ENCODE measurements at places on chromosomes 16 and 17. TPM values are rescaled to one million over a fixed set of nuclear protein-coding genes. Genes with fewer than 3 reads are reported as not detected.
A peak's percentile ranks its signal among the peaks of the same experiment; 100 is the strongest.

The SLC6A2 gene
- total RNA-seq: not detected

GRCh38 chr17:41667280-41668041 lies 21.2 kb upstream of the EIF1 start:
- no peak for DNase-seq
- H3K4me1 ChIP-seq: peaks cover 51% of the 10 kb centered on the region
- H3K36me3 ChIP-seq: no peaks in the 10 kb centered on the region
- no peaks in the 10 kb centered on the region for H3K27me3 ChIP-seq

GRCh38 chr16:64627781-64628180 lies 494.1 kb downstream of the CDH11 start:
- H3K27me3 ChIP-seq: no peaks in the 10 kb centered on the region
- DNase-seq: no peak
- H3K4me3 ChIP-seq: no peak overlapping the region
- peaks cover 2% of the 10 kb centered on the region for H3K36me3 ChIP-seq

- no peak overlapping the region for H3K4me3 ChIP-seq
- H3K27me3 ChIP-seq: no peaks in the 10 kb centered on the region
- no peaks in the 10 kb centered on the region for H3K36me3 ChIP-seq
- peak overlapping the region; percentile 50 for H3K27ac ChIP-seq
These were observed 1.3 kb downstream of the C17orf99 start for GRCh38 chr17:78147315-78147998.

DNA sequence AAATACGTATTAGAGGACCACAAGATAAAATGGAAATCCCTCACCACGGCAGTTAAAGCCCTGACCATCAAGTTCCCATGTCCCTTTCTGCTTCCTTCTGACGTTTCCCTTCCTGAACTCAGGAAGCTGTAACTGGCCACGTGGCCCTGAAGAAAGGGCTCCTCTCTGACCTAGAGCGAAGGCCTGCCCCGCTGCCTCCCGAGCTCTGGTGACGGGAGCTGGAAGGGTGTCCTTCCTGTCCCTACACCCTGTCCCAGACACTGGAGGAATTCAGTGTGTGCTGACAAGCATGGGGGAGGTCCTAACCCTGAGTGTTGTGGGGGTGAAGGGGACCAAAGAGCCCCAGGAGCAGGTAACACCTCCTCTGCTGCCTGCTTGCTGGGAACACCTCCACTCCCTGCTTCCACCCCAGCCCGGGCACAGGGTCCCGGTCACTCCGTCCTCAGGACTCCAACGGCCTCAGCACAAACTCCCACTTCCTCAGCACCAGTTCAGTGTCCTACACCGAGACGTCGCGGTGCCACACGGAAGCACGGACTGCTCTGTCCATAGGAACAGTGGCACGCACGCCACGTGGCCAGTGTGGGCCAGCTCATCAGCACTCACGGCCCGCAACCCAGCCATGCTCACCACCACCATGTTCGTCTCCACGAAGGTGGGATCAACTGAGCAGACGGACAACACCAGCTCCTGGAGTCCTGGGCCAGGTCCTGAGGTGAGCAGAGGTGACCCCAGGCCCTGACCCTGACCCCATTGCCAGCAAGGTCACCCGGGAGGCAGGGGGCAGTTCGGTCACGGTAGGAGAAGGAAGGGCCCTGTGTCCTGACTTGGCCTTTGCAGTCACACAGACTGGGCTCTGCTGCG lies 16.9 kb downstream of the TMEM235 start:
- H3K4me3 ChIP-seq: no peak overlapping the region
- no peak for DNase-seq
- H3K27me3 ChIP-seq: no peaks in the 10 kb centered on the region
- H3K36me3 ChIP-seq: no peaks in the 10 kb centered on the region
- peaks cover 31% of the 10 kb centered on the region for H3K4me1 ChIP-seq
- no peak overlapping the region for H3K27ac ChIP-seq
